Kidney (tissue), 22 donors: ENCODE measurements at places on chromosomes 13 and 19. TPM values are rescaled to one million over a fixed set of nuclear protein-coding genes. Genes with fewer than 3 reads are reported as not detected.

- H3K27me3 ChIP-seq: no peaks in the 10 kb centered on the region
- H3K4me3 ChIP-seq: no peak overlapping the region
- no peaks in the 10 kb centered on the region for H3K36me3 ChIP-seq
Observed at GRCh38 chr13:91277013-91277676, 70.3 kb upstream of the MIR17HG start.

The ZNF667 gene
- 8.5 TPM for total RNA-seq

The C19orf33 gene
- total RNA-seq: 43.9 TPM

The INAFM1 gene
- total RNA-seq: 28.4 TPM

- no peak overlapping the region for H3K27ac ChIP-seq
- no peaks in the 10 kb centered on the region for H3K27me3 ChIP-seq
- H3K4me3 ChIP-seq: no peak overlapping the region
- peaks cover 34% of the 10 kb centered on the region for H3K4me1 ChIP-seq
- no peak for DNase-seq
Observed at GRCh38 chr19:5949792-5950305, 28.1 kb downstream of the RANBP3 start.

DNA sequence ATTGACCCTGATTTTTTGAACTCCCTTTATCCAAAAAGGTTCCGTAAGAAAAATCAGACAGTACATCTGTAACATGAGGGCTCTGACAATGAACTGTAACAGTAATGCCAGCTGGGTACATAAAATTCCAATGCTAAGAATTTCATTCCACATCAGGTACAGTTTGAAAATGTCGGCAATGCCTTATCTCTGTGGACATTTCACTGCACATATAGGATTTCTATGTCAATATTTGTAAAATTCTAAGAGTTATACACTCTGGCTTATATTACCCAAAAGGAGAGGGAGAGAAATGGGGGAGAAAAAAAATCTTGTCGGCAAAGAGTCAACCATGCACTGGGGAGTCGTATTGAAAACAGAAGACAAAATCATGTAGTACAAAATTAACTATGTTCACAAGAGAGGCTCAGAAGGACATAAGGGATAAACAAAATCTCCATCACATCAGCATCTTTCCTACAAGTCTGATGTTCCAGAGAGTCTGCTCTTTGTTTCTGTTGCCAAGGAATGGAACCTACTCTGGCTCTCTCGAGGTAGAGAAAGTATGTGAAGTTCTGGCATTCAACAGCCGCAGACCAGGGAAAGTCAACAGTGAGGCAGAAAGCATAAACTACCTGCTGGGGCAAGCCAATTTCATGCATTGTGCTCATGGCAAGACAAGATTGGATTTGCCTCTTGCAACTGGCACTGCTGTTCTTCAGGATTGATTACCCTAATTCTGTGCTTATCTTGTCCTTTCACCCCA, 72.4 kb downstream of the STARD13 start:
- H3K4me1 ChIP-seq: peaks cover 9% of the 10 kb centered on the region
- no peak overlapping the region for H3K4me3 ChIP-seq
- H3K27ac ChIP-seq: no peak overlapping the region
- no peaks in the 10 kb centered on the region for H3K36me3 ChIP-seq
- H3K27me3 ChIP-seq: no peaks in the 10 kb centered on the region
- no peak for DNase-seq

DNA sequence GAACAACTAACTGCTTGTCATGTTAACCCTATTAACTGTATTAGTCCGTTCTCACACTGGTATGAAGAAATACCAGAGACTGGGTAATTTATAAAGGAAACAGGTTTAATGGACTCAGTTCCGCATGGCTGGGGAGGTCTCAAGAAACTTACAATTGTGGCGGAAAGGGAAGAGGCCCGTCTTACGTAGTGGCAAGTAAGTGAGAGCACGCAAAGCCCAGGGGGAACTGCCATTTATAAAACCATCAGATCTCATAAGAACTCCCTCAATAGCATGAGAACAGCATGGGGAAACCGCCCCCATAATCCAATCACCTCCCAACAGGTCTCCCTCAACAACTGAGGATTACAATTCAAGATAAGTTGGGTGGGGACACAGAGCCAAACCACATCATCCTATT, 34.7 kb downstream of the PHF11 start:
- no peaks in the 10 kb centered on the region for H3K36me3 ChIP-seq
- H3K27ac ChIP-seq: peak overlapping the region; percentile 51
- no peaks in the 10 kb centered on the region for H3K27me3 ChIP-seq
- no peak overlapping the region for H3K4me3 ChIP-seq
- DNase-seq: no peak
- H3K4me1 ChIP-seq: no peaks in the 10 kb centered on the region
